Trophoblast cell (in vitro differentiated cells and primary cell): ENCODE measurements at places on chromosomes 12 and 14.

- H3K4me3 ChIP-seq = no peak overlapping the region
- no peaks in the 10 kb centered on the region for H3K4me1 ChIP-seq
- H3K27ac ChIP-seq = no peak overlapping the region
- H3K36me3 ChIP-seq = no peaks in the 10 kb centered on the region
- no peak for DNase-seq
Measured at GRCh38 chr14:98751110-98751509, 520.9 kb downstream of the BCL11B start.

DNA sequence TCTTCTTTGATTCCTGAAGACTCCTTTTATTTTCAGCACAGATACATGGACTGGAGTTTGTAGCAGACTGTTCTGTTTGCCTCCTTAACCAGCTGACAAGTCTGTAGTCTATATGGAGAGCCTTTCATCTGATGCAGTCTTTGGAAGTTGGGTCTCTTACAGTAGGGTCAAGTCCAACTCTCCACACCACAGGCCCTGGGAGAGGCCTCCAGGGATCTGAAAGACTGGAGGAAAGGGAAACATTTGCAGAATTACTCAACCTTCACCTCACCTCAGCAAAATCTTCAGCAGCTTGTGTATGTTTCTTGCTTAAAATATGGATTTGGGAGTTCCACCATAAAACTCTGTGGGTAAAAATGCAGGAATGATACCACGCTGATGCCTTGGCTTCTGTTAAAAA is 188.4 kb downstream of the MSRB3 start:
- H3K27ac ChIP-seq = no peak overlapping the region
- H3K27me3 ChIP-seq = no peaks in the 10 kb centered on the region
- no peaks in the 10 kb centered on the region for H3K4me1 ChIP-seq
- no peak for DNase-seq
- H3K36me3 ChIP-seq = no peaks in the 10 kb centered on the region
- no peak overlapping the region for H3K4me3 ChIP-seq

GRCh38 chr12:15131431-15131830 is 89.8 kb downstream of the RERG start:
- no peak overlapping the region for H3K27ac ChIP-seq
- H3K4me1 ChIP-seq = no peaks in the 10 kb centered on the region
- H3K36me3 ChIP-seq = no peaks in the 10 kb centered on the region

- no peaks in the 10 kb centered on the region for H3K27me3 ChIP-seq
- no peaks in the 10 kb centered on the region for H3K4me1 ChIP-seq
- H3K27ac ChIP-seq = no peak overlapping the region
- no peak for DNase-seq
Measured at GRCh38 chr14:61111209-61111665, 130.2 kb downstream of the SLC38A6 start.

- H3K4me1 ChIP-seq = no peaks in the 10 kb centered on the region
- H3K36me3 ChIP-seq = no peaks in the 10 kb centered on the region
- no peak for DNase-seq
- H3K4me3 ChIP-seq = no peak overlapping the region
Measured at GRCh38 chr14:25250516-25250915, 200.6 kb upstream of the STXBP6 start.

- no peak overlapping the region for H3K4me3 ChIP-seq
- H3K27me3 ChIP-seq = no peaks in the 10 kb centered on the region
- H3K4me1 ChIP-seq = peaks cover 4% of the 10 kb centered on the region
- DNase-seq = peak; percentile 23
- H3K27ac ChIP-seq = no peak overlapping the region
- H3K36me3 ChIP-seq = no peaks in the 10 kb centered on the region
Measured at GRCh38 chr12:126895951-126896913, 1370.7 kb upstream of the TMEM132C start.

- no peaks in the 10 kb centered on the region for H3K36me3 ChIP-seq
- H3K4me3 ChIP-seq = no peak overlapping the region
Measured at GRCh38 chr14:56004786-56005185, 113.4 kb upstream of the PELI2 start.

GRCh38 chr14:20808162-20808483 is 5.5 kb upstream of the RNASE1 start:
- H3K36me3 ChIP-seq = no peaks in the 10 kb centered on the region
- peaks cover 6% of the 10 kb centered on the region for H3K4me1 ChIP-seq
- no peak overlapping the region for H3K4me3 ChIP-seq
- no peak overlapping the region for H3K27ac ChIP-seq

GRCh38 chr14:99468081-99468480 is 12.6 kb downstream of the SETD3 start:
- no peak for DNase-seq
- no peaks in the 10 kb centered on the region for H3K27me3 ChIP-seq
- H3K36me3 ChIP-seq = peaks cover 12% of the 10 kb centered on the region
- H3K4me1 ChIP-seq = peaks cover 26% of the 10 kb centered on the region

DNA sequence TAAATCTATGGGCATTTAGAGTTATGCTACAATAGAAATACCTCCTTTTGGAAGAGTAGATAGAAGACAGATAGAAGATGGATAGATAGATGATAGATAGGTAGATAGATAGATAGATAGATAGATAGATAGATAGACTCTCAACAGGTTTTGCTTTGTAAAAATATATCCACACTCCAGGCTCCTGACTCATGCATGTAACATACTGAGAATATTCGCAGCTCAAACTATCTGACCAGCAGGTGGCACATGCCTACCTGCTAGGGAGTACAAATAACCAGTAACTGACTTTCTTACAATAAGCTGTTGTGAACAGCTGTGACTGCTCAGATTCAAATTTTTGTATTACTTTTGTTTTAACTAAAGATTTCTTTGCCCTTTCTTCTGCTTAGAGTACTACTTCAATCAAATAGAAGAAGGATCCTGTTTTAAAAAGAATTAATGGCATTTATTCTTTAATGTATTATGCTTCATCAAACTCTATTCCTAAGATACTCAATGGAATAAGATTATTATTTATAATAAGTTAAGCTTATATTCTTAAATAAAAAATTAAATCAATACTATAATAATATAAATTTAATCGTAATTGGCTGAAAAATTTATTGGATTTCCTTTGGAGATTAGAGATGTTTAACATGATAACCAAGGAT is 15.8 kb upstream of the CPNE8 start:
- no peak overlapping the region for H3K4me3 ChIP-seq
- no peak overlapping the region for H3K27ac ChIP-seq
- peak; percentile 94 for DNase-seq
- no peaks in the 10 kb centered on the region for H3K27me3 ChIP-seq
- no peaks in the 10 kb centered on the region for H3K4me1 ChIP-seq
- no peaks in the 10 kb centered on the region for H3K36me3 ChIP-seq

- no peak overlapping the region for H3K27ac ChIP-seq
- H3K36me3 ChIP-seq = no peaks in the 10 kb centered on the region
- no peaks in the 10 kb centered on the region for H3K27me3 ChIP-seq
- DNase-seq = no peak
- no peaks in the 10 kb centered on the region for H3K4me1 ChIP-seq
Measured at GRCh38 chr12:97503073-97503855, 40.7 kb downstream of the RMST start.

DNA sequence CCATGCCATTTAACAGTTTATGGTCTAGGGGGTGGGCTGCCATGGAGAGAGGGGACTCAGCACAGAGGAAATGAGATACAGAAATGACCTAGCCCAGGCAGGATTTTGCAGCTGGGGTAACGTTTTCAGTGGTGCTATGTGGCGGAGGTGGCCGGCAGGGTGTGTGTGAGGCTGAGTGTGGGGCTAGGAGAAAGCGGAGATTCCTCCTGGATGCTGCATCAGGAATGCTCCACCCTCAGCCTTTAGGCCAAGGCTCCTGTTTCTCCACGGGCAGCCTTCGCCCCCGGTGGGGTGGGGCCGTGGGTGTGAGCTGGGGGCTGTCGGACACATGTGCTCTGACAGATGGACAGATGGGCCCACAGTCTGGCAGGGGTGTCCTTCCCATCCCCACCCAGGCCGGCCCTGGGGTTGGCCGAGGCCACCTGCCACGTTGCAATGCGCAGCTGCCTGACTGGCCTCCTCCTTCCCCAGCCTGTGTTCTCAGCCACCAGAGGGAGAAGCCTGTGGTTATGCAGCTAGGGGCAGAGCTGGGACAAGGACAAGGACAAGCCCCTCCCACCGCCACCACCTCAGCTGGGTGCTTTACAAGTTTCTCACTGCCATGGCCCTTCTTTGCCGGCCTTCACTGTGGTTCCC is 44.3 kb downstream of the TEAD4 start:
- peaks cover 20% of the 10 kb centered on the region for H3K36me3 ChIP-seq
- H3K4me1 ChIP-seq = peaks cover 11% of the 10 kb centered on the region
- peak overlapping the region; percentile 20 for H3K4me3 ChIP-seq
- no peak for DNase-seq
- no peaks in the 10 kb centered on the region for H3K27me3 ChIP-seq
- H3K27ac ChIP-seq = no peak overlapping the region

DNA sequence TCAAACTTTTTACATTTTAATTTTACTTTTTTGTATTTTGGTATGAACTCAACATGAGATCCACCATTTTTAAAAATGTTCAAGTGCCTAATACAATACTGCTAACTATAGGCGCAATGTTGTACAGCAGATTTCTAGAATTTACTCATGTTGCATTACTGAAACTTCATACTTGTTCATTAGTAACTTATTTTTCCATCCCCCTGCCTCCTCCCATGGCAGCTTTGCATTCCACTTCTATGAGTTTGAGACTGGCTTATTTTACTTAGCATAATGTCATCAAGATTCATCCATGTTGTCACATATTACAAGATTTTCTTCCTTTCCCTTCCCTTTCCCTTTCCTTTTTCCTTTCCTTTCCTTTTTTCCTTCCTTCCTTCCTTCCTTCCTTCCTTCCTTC is 825.9 kb downstream of the SLC16A7 start:
- H3K4me1 ChIP-seq = no peaks in the 10 kb centered on the region
- no peaks in the 10 kb centered on the region for H3K27me3 ChIP-seq
- no peaks in the 10 kb centered on the region for H3K36me3 ChIP-seq
- H3K4me3 ChIP-seq = no peak overlapping the region
- H3K27ac ChIP-seq = no peak overlapping the region
- no peak for DNase-seq

- H3K36me3 ChIP-seq = peaks cover 84% of the 10 kb centered on the region
- DNase-seq = no peak
- no peak overlapping the region for H3K4me3 ChIP-seq
- H3K27ac ChIP-seq = no peak overlapping the region
- no peaks in the 10 kb centered on the region for H3K4me1 ChIP-seq
- no peaks in the 10 kb centered on the region for H3K27me3 ChIP-seq
Measured at GRCh38 chr14:102019006-102019540, 54.7 kb downstream of the DYNC1H1 start.

DNA sequence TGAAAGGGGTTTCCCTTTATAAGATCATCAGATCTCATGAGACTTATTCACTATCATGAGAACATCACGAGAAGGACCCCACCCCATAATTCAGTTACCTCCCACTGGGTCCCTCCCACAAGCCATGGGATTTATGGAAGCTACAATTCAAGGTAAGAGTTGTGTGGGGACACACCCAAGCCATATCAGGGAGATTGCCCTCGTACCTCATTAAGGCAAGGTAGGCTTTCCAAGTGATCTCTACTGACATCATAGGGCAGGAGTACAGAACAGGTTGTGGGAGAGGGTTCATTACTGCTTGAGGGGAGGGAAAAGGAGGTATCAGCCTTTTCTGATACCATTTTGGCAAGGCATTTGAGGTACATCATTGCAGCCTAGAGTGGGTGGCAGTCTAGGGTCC is 524.6 kb downstream of the PRKD1 start:
- H3K4me1 ChIP-seq = no peaks in the 10 kb centered on the region
- no peak overlapping the region for H3K4me3 ChIP-seq
- no peak overlapping the region for H3K27ac ChIP-seq
- DNase-seq = no peak
- no peaks in the 10 kb centered on the region for H3K36me3 ChIP-seq

DNA sequence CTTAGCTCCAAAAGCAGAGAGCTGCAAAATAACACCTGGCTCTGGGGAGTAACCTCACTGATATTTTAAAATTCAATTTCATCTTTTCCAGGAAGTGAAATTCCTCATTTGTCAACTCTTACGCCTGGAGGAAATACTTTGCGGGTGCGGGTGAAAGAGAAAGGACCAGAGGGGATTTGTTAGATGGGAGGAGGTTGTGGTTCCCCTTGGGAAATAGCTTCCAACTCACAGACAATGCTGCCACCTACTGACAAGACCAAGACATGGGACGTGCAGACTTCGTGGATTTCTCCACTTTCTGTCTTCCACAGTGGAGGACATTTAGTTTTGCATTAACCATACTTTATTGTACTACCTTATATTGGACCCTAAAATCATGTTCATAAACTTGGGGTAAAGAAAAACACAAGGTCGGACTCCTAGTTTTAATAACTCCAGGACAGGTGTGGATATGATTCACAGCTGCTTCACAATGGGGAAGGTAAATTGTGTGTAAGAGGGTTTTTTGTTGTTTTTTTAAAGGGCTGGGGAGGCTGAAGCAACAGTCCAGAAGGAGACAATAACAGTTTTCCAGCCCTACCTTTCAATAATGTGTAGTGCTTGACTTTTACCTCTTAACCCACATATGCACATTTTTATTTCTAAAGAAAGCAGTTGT is 10.8 kb downstream of the FBXL14 start:
- H3K36me3 ChIP-seq = no peaks in the 10 kb centered on the region
- no peaks in the 10 kb centered on the region for H3K27me3 ChIP-seq
- H3K4me1 ChIP-seq = no peaks in the 10 kb centered on the region
- no peak overlapping the region for H3K27ac ChIP-seq

DNA sequence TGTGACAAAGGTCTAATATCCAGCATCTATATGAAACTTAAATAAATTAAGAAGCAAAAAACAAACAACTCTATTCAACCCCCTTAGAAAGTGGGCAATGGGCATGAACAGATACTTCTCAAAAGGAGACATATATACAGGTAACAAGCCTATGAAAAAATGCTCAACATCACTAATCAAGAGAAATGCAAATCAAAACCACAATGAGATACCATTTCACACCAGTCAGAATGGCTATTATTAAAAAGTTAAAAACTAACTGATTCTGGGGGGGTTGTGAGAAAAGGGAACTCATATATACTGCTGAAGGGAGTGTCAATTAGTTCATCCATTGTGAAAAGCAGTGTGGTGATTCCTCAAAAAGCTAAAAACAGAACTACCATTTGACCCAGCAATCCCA is 198.9 kb downstream of the BMP4 start:
- H3K4me3 ChIP-seq = no peak overlapping the region
- H3K36me3 ChIP-seq = no peaks in the 10 kb centered on the region
- no peaks in the 10 kb centered on the region for H3K4me1 ChIP-seq
- no peaks in the 10 kb centered on the region for H3K27me3 ChIP-seq

- no peak overlapping the region for H3K27ac ChIP-seq
- H3K36me3 ChIP-seq = no peaks in the 10 kb centered on the region
- no peak overlapping the region for H3K4me3 ChIP-seq
- H3K4me1 ChIP-seq = no peaks in the 10 kb centered on the region
Measured at GRCh38 chr14:92224358-92224954, 98.5 kb upstream of the SLC24A4 start.

- peak; percentile 24 for DNase-seq
- no peaks in the 10 kb centered on the region for H3K36me3 ChIP-seq
- H3K4me3 ChIP-seq = peak overlapping the region; percentile 100
- no peaks in the 10 kb centered on the region for H3K4me1 ChIP-seq
- H3K27me3 ChIP-seq = peaks cover 6% of the 10 kb centered on the region
- H3K27ac ChIP-seq = peak overlapping the region; percentile 85
Measured at GRCh38 chr12:65822732-65823512, 1.4 kb upstream of the HMGA2 start.
